ENCODE measurements at places on chromosomes 3 and 15.

DNA sequence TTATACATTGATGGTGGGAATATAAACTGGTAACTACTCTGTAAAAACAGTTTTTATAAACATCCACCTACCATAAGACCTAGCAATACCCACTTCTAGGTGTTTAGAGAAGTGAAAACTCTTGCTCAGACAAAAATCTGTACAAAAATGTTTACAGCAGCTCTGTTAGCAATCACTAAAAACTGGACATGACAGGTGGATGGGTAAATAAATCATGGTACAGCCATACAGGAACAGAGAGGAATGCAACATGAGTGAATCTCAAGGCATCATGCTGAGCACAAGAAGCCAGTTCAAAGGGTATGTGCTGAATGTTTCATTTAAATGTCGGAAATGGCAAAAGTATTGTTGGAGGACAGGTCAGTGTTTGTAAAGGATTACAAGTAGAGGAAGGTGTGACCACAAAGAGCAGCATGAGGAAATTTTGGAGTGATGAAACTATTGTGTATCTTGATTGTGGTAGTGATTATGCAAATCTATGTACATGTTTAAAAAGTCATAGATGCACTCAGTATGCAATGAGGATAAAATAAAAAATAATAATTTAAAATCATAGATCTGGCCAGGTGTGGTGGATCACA lies 2.8 kb upstream of the RNU5A-1 start:
- H3K27ac ChIP-seq = peak overlapping the region; percentile 4
- H3K36me3 ChIP-seq = no peaks in the 10 kb centered on the region
- H3K4me3 ChIP-seq = no peak overlapping the region
- H3K27me3 ChIP-seq = no peaks in the 10 kb centered on the region
- peaks cover 16% of the 10 kb centered on the region for H3K4me1 ChIP-seq
- DNase-seq = no peak

DNA sequence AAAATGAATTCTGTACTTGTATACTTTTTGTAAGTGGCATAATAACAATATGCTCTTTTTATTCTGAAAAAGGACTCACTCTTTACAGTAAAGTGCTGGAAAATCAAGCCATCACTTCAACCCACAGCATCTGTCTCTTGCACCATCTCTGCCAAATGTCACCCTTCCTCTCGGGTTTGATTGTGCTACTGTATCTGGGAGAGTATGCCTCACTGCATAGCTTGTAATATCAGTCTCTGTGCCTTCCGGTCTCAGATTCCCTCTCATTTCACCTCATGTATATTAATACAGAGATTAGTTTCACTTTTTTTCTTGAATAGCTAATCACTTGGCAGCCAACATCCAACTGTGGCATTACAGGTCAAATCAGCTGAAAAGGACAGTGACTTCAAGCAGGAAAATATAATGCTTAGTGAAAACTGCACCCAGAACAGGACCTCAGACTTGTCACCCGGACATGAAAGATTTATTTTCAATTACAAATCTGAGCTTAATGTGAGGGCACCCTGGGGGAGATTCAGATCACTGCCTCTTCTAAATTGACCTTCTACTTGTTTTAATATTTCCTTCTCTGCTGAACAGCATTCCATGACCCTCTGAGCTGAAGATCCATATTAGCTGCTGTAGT lies 605.8 kb upstream of the NAALADL2 start:
- H3K4me3 ChIP-seq = no peak overlapping the region
- H3K27me3 ChIP-seq = no peaks in the 10 kb centered on the region
- DNase-seq = no peak
- peaks cover 20% of the 10 kb centered on the region for H3K4me1 ChIP-seq
- no peaks in the 10 kb centered on the region for H3K36me3 ChIP-seq

GRCh38 chr3:146246526-146246925 lies 4.4 kb downstream of the PLSCR4 start:
- peaks cover 3% of the 10 kb centered on the region for H3K4me1 ChIP-seq
- DNase-seq = no peak
- no peak overlapping the region for H3K4me3 ChIP-seq
- no peaks in the 10 kb centered on the region for H3K27me3 ChIP-seq

DNA sequence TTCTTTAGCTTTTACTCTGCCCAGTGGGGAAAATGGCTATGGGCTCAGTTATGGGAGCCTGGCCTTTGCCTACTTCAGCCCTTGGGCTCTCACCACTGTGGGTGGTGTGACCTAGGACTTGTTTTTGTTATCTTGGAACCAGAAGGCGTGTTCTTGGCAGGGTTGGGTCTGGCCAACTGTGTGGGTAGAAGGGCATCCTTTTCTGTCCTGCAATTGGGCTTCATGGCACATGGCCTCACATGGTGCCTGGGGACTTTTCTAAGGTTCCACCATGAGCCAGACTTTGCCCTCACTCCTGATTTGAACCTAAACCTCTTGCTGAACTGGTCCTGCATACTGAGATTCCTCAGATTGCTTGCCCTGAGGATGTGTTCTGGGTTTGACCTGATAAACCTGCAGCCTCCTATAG lies 1.7 kb downstream of the GLYCTK start:
- H3K27ac ChIP-seq = no peak overlapping the region
- H3K4me1 ChIP-seq = peaks cover 8% of the 10 kb centered on the region
- H3K36me3 ChIP-seq = no peaks in the 10 kb centered on the region
- no peak for DNase-seq
- peak overlapping the region; percentile 99 for H3K4me3 ChIP-seq
- H3K27me3 ChIP-seq = no peaks in the 10 kb centered on the region

- H3K4me3 ChIP-seq = no peak overlapping the region
- H3K27ac ChIP-seq = no peak overlapping the region
- H3K36me3 ChIP-seq = peaks cover 18% of the 10 kb centered on the region
- no peaks in the 10 kb centered on the region for H3K27me3 ChIP-seq
These were observed 12.5 kb downstream of the MRPS25 start for GRCh38 chr3:15052335-15053242.

- H3K4me3 ChIP-seq = no peak overlapping the region
- H3K27me3 ChIP-seq = no peaks in the 10 kb centered on the region
- no peaks in the 10 kb centered on the region for H3K36me3 ChIP-seq
- no peak overlapping the region for H3K27ac ChIP-seq
- no peak for DNase-seq
These were observed 71.1 kb downstream of the TBL1XR1 start for GRCh38 chr3:177126015-177126773.

Data from mesothelial cell of epicardium (in vitro differentiated cells).